Activated CD4-positive, alpha-beta T cell treated with anti-CD3 and anti-CD28 coated beads for 36 hours (primary cell): ENCODE measurements at places on chromosomes 1 and 21. TPM values are rescaled to one million over a fixed set of nuclear protein-coding genes. Genes with fewer than 3 reads are reported as not detected.

- H3K4me1 ChIP-seq, result no peaks in the 10 kb centered on the region
- H3K4me3 ChIP-seq, result no peak overlapping the region
- no peak for DNase-seq
- peaks cover 4% of the 10 kb centered on the region for H3K27me3 ChIP-seq
- H3K27ac ChIP-seq, result no peak overlapping the region
Measured at GRCh38 chr1:38624336-38625039, 235.1 kb downstream of the RRAGC start.

DNA sequence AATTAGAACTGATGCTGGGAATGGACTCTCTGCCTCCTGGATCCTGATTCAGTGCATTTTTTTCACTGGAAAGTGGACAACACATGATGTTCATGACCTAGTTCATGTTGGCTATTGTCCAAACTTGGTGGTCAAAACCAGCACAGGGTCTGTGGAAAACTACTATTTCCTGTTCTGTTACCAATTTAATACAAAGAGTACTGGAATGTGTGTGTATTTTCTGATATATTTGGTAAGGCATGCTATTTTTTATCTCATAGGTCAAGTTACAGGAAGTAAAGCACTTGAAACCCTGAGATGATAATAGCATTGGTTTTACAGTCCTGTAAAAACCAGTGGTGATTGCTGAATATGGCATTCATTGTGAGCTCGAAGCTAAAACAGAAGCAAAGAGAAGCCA is 89.9 kb downstream of the SGIP1 start:
- no peak overlapping the region for H3K4me3 ChIP-seq
- peak overlapping the region; percentile 55 for H3K27ac ChIP-seq
- peaks cover 15% of the 10 kb centered on the region for H3K4me1 ChIP-seq
- no peaks in the 10 kb centered on the region for H3K36me3 ChIP-seq

- no peak overlapping the region for H3K4me3 ChIP-seq
- no peak for DNase-seq
- H3K4me1 ChIP-seq, result no peaks in the 10 kb centered on the region
- H3K27ac ChIP-seq, result no peak overlapping the region
- peaks cover 4% of the 10 kb centered on the region for H3K27me3 ChIP-seq
Measured at GRCh38 chr1:204821476-204821875, 49.2 kb upstream of the NFASC start.

DNA sequence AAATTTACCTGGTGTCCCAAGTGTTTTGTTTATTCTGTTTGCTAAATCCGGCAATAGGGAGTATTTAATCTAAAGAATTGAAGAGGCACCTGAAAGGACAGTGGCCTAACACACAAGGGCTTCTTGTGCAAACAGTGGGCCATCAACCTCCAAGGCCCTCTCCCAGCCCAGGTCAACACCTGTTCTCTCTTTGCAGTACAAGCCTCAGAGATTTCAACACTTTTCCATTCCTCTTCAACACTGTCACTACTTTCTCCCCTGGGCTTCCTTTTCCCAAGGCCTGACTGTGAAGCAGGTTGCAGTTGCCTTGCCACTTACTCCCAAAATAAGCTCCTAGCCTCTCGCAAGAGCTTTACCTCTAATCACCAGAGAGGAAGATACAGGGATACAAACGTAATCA is 3.2 kb upstream of the SNAPIN start:
- H3K27me3 ChIP-seq, result no peaks in the 10 kb centered on the region
- H3K4me3 ChIP-seq, result no peak overlapping the region
- peaks cover 13% of the 10 kb centered on the region for H3K4me1 ChIP-seq
- peaks cover 12% of the 10 kb centered on the region for H3K36me3 ChIP-seq
- DNase-seq, result no peak

GRCh38 chr21:46000182-46000730 is 18.7 kb downstream of the COL6A1 start:
- H3K27ac ChIP-seq, result no peak overlapping the region
- no peaks in the 10 kb centered on the region for H3K4me1 ChIP-seq
- H3K4me3 ChIP-seq, result no peak overlapping the region
- no peaks in the 10 kb centered on the region for H3K27me3 ChIP-seq
- DNase-seq, result no peak

ZBTB48 gene
- 26.0 TPM for total RNA-seq

- peaks cover 14% of the 10 kb centered on the region for H3K4me1 ChIP-seq
- no peak overlapping the region for H3K4me3 ChIP-seq
- H3K36me3 ChIP-seq, result peaks cover 52% of the 10 kb centered on the region
- H3K27ac ChIP-seq, result peak overlapping the region; percentile 19
- no peaks in the 10 kb centered on the region for H3K27me3 ChIP-seq
Measured at GRCh38 chr21:17598437-17598836, 14.3 kb downstream of the BTG3 start.

GRCh38 chr1:229093609-229094336 is 177.1 kb upstream of the RAB4A start:
- no peaks in the 10 kb centered on the region for H3K27me3 ChIP-seq
- H3K36me3 ChIP-seq, result no peaks in the 10 kb centered on the region
- no peak overlapping the region for H3K4me3 ChIP-seq
- peaks cover 10% of the 10 kb centered on the region for H3K4me1 ChIP-seq

PCSK9 gene
- total RNA-seq, result not detected

DNA sequence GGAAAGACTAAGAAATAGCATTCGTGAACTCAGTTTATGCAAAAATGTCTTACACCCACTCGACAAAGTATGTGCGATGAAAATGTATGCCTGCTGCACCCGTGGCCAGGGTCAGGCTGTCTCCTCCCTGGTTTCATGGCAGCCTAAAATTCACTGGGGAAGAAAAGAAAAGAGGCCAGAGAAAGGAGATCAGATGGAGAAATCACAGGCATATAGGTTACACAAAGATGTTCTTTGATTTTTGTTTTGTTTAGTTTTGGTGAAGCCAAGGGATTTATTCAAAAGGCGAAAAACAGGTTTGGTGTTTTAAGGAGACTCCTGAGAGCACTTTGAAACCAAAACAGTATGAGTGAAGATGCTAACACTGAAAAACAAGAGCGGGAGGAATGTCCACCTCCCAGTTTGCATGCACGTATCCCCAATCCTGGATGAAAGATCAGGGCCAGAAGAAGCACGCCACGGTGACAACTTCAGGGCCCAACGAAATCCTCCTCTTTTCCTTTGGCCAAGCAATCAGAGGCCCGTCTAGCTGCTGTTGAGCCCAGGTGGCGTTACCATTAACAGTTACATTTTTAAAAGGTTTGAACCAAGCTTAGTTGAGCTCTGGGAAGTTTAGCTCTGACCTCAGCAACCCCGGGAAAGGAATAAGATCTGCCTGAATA is 992 bp upstream of the SSX2IP start:
- H3K36me3 ChIP-seq, result no peaks in the 10 kb centered on the region
- peak; percentile 25 for DNase-seq
- H3K27ac ChIP-seq, result peak overlapping the region; percentile 85
- H3K4me3 ChIP-seq, result peak overlapping the region; percentile 91

CFHR2 gene
- total RNA-seq, result not detected

TGFB2 gene
- total RNA-seq, result not detected

- no peaks in the 10 kb centered on the region for H3K4me1 ChIP-seq
- DNase-seq, result no peak
Measured at GRCh38 chr1:31595836-31596736, 19.8 kb downstream of the TINAGL1 start.

C4BPB gene
- 1.4 TPM for total RNA-seq

LIPI gene
- not detected for total RNA-seq

- H3K4me3 ChIP-seq, result no peak overlapping the region
- H3K27me3 ChIP-seq, result no peaks in the 10 kb centered on the region
- no peaks in the 10 kb centered on the region for H3K36me3 ChIP-seq
- DNase-seq, result no peak
- no peaks in the 10 kb centered on the region for H3K4me1 ChIP-seq
Measured at GRCh38 chr1:53090227-53091147, 28.5 kb downstream of the PODN start.

PYCR2 gene
- total RNA-seq, result 106 TPM

CLEC20A gene
- not detected for total RNA-seq

CNKSR1 gene
- 3.0 TPM for total RNA-seq

- H3K4me3 ChIP-seq, result no peak overlapping the region
- peaks cover 6% of the 10 kb centered on the region for H3K4me1 ChIP-seq
- peaks cover 11% of the 10 kb centered on the region for H3K27me3 ChIP-seq
- H3K27ac ChIP-seq, result no peak overlapping the region
- DNase-seq, result peak; percentile 20
- H3K36me3 ChIP-seq, result no peaks in the 10 kb centered on the region
Measured at GRCh38 chr1:230632273-230632873, 9.9 kb upstream of the COG2 start.

DNA sequence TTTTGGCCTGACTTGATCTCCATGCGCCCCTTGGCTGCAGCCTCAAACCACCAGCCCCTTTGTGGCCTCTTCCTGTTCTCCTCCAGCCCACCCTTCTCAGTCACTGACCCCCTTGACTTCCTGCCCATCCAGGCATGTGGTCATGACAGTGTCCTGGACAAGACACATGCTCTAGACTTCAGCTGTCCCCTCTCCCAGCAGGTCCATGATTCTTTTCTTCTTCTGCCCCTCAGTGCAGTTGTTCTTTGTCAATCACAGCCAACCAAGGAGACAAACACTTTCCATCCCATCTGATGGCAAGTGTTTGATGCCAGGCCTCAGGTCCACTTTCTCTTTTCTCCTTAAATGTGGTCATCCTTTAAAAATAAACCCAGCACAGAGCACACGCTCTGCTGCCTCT is 49.7 kb downstream of the SYT6 start:
- no peaks in the 10 kb centered on the region for H3K4me1 ChIP-seq
- H3K36me3 ChIP-seq, result no peaks in the 10 kb centered on the region
- peaks cover 5% of the 10 kb centered on the region for H3K27me3 ChIP-seq
- no peak for DNase-seq
- H3K4me3 ChIP-seq, result no peak overlapping the region

TNFRSF8 gene
- 15.7 TPM for total RNA-seq

DNA sequence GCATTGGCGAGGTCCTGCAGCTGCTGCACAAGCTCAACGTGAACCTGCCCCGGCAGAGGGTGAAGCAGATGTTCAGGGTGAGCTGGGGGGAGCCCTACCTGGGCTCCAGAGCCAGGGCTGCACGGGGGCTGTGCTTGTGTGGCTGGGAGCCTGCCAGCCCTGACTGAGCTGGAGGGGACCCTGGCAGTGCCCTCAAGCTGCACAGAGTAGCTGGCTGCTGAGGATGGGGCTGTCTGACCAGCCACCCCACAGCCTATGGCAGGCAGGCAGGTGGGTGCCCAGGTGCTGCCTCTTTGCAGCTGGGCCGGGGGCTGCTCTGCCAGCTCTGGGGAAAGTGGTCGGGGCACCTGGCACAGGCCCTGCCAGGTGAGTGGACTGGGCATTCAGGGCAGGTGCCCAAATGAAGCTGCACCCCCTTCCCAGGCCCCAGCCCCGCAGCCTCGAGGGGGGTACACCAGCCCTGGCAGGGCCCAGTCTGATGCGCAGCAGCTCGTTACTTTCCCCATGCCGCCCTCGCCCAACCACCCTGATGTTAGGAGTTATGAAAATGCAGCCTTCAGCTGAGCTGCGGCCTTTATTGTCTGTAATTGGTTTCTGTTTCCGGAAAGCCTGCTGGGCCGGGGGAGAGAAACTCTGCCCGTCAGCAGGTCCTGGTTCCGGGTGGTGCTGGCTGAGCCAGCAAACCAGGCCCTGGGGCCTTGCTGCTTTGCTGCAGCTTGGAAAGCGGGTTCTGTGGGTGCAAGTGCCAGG is 4.3 kb downstream of the PLCH2 start:
- H3K27ac ChIP-seq, result no peak overlapping the region
- DNase-seq, result no peak

TCHH gene
- 0.05 TPM for total RNA-seq

TDRD10 gene
- not detected for total RNA-seq

RGS4 gene
- not detected for total RNA-seq

DNA sequence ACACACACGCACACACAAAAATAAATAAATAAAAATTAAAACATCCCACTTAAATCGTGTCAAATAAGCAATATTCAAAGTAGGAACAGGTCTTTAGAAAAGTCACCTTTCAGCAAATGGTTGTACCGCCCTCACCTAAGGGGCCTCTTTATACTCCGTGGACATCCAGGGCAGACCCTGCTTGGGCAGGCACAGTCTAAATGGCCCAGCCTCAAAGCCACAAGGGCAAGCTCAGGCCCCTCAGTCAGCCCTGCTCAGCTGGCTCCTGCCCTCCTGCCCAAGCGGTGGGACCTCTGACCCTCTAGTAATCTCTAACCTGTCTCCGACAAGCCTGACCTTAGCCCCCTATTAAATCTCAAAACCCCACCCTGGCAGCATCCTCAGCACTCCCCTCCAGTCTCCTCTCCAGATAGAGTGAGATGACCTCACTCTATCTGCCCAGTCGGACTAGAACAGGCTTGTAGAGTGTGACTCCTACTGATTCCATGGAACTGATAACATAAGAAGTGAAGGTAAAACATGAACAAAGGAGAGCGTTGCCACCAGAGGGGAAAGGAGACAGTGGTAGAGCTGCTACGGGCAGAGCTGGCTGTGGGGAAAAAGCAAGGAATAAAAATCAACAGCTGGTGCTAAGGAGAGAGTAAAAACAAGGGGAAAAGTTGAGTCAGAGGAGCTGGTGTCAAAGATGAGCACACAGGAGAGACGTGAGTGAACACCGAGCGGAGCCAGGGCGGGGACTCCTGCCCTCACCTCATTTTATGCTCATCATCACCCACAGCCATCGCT is 36.0 kb downstream of the SIPA1L2 start:
- no peak overlapping the region for H3K27ac ChIP-seq
- H3K4me1 ChIP-seq, result peaks cover 26% of the 10 kb centered on the region
- H3K27me3 ChIP-seq, result no peaks in the 10 kb centered on the region
- peak; percentile 39 for DNase-seq
- no peak overlapping the region for H3K4me3 ChIP-seq
- H3K36me3 ChIP-seq, result no peaks in the 10 kb centered on the region

GRCh38 chr1:62823556-62823955 is 39.6 kb downstream of the ATG4C start:
- H3K4me1 ChIP-seq, result no peaks in the 10 kb centered on the region
- H3K27ac ChIP-seq, result no peak overlapping the region
- H3K27me3 ChIP-seq, result no peaks in the 10 kb centered on the region
- H3K36me3 ChIP-seq, result peaks cover 25% of the 10 kb centered on the region
- H3K4me3 ChIP-seq, result no peak overlapping the region

- no peaks in the 10 kb centered on the region for H3K4me1 ChIP-seq
- no peak overlapping the region for H3K27ac ChIP-seq
- H3K4me3 ChIP-seq, result no peak overlapping the region
- H3K36me3 ChIP-seq, result no peaks in the 10 kb centered on the region
- DNase-seq, result no peak
- no peaks in the 10 kb centered on the region for H3K27me3 ChIP-seq
Measured at GRCh38 chr1:74853756-74854155, 120.8 kb downstream of the TYW3 start.

HCRTR1 gene
- total RNA-seq, result not detected

PHC2 gene
- 23.8 TPM for total RNA-seq
